Stimulated activated naive B cell treated with anti-CD40 and anti-IgM and Interleukin-4, amounts not matched to agents 10 μg/mL and 1 μg/mL and 100 μg/mL, for 72 hours (primary cell): ENCODE measurements at places on chromosomes 5 and 9.

DNA sequence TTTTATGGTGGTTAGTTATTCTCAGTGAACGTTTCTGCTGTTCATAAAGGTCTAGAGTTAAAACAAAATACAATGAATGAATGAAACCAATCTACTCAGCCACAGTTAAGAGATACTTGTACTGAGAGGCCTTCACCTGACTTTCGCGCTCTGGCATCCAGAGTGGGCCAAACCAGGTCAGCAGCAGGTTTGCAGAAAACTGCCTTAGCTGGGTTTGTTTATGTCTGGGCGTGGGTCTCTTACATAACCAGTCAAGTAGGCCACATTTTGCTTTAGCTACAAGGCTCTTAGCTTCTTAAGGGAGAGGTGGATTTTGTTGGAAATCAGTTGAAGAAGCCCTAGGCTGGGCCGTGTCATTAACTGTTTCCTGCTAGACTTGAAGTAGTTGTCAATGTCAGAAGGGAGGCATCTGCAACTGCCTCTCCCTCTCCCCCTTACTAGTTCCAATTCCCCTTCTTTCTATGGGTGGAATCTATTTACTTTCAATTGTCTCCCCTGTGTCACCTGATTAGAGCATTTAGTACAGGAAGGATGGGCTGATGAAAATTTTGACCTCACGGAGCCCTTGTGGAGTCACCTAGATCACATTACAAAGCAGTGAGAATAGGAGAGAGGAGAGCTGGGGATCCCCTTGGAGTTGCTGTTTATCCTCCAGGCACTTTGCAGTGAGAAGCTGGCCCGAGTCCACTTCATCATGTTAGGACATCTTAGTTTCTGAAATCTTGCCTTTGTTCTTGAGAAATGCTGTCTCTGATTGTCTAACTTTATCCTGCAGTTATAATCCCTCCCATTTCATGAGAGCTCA, 200.5 kb downstream of the ARHGEF28 start:
- no peak for DNase-seq

GRCh38 chr9:91604451-91605179, 181.0 kb upstream of the NFIL3 start:
- DNase-seq: no peak

DNA sequence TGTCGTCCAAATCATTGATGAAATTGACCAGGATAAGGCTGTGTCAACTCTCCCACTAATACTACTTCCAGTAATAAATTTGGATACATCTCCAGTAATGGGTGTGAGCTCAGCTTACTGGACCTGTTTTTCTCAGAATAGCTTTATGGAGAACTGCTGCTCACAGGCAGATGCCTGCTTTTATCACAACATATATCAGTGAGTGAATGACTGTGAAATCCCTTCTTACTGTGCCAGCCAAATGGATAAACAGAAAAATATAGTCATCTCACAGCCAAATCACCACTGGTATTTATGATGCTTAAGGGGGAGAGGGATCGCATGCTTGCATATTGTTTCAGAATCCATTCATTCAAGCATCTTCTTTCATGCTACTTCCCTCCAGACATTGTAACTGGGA, 148.4 kb upstream of the PAPPA start:
- no peak for DNase-seq

- no peak for DNase-seq
Measured at GRCh38 chr5:1030801-1031271, 22.2 kb downstream of the NKD2 start.

- no peak for DNase-seq
Measured at GRCh38 chr5:69188811-69189161, 597 bp upstream of the CENPH start.

GRCh38 chr5:133662578-133662977, 50.2 kb upstream of the FSTL4 start:
- no peak for DNase-seq

DNA sequence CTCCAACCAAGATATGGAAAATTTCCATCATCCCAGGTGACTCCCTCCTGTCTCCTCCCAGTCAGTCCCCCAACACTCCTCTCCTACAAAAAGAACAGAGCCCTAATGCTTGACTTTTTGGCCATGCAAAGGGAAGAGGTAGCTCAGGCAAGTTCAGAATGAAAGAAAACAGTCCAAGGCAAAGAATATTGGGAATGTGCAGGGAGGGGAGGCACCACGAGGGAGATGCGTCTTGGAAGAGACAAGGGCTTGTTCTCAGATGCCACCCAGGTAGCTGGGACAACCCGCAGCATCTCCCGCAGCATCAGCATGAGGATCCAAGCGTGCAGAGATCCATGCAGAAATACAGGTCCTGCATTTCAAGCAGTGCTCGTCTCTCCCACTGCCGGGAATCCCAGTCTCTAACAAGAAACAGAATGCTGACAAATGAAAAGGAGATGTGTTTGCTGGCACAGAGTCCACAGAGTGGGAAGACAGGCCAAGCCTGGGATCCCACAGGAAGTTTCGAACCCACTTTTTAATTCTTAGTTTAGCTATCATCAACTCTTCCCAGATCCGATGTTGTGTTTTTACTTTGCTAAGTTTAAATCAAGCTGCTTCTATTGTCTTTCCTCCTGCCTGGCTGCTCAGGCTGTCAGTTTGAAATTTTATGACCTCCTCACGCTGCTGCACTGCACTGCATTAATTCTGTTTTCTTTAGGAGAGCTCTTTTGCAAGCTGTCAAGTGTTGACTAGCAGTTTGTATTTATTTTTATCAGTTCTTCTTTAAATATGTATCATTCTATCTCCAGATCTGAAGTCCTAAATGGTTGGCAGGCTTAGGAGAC, 86.8 kb upstream of the OSMR start:
- no peak for DNase-seq

DNA sequence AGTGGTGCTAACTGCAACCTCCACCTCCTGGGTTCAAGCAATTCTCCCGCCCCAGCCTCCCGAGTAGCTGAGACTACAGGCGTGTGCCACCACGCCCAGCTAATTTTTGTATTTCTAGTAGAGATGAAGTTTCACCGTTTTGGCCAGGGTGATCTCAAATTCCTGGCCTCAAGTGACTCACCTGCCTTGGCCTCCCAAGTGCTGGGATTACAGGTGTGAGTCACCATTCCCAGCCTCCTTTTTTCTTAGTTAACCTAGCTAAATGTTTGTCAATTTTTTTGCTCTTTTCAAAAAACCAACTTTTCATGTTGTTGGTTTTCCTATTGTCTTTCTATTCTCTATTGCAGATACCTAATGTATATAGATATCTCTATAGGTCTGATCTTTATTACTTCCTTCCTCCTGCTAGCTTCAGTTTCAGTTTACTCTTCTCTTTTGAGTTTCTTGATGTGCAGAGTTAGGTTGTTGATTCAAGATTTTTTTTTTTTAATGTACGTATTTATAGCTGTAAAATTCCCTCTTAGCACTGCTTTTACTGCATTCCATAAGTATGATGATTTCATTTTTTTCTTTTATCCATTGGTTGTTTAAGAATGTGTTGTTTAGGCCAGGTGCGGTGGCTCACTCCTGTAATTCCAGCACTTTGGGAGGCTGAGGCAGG, 32.9 kb downstream of the FGD3 start:
- no peak for DNase-seq

GRCh38 chr9:106728860-106729259, 134.1 kb upstream of the ZNF462 start:
- no peak for DNase-seq
